Activated CD8-positive, alpha-beta T cell treated with anti-CD3 and anti-CD28 coated beads, Interleukin-2, amount 10 ng/mL, durations not matched to agents 7 days and 5 days (primary cell): ENCODE measurements at places on chromosomes 4 and X. TPM values are rescaled to one million over a fixed set of nuclear protein-coding genes. Genes with fewer than 3 reads are reported as not detected.

The TMPRSS11F gene
- not detected for total RNA-seq

The ZNF157 gene
- total RNA-seq = 0.32 TPM

The SLIT2 gene
- total RNA-seq = not detected

The COPS4 gene
- 33.7 TPM for total RNA-seq

The DNAAF6 gene
- total RNA-seq = not detected

The MAGEA3 gene
- not detected for total RNA-seq

The HOPX gene
- total RNA-seq = 67.4 TPM
